NCI-H345 (cell line): ENCODE measurements at places on chromosomes 3 and 15.

DNA sequence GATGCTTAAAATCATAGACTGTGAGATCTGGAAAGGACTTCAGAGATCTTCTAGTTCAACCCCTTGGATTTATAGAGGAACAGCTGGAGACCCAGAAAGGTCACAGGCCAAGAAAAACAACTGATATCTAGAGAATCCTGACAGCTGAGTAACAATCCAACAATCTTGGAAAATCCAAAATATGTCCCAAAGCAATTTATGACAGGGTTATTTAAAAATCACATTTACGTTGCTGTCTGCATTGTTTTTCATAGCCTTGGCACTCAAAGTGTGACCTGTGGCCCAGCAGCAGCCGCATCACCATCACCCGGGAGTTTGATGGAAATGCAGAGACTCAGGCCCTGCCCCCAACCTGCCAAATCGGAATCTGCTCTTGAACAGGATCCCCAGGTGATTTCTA lies 78.8 kb downstream of the FBN1 start:
- no peak for DNase-seq

DNA sequence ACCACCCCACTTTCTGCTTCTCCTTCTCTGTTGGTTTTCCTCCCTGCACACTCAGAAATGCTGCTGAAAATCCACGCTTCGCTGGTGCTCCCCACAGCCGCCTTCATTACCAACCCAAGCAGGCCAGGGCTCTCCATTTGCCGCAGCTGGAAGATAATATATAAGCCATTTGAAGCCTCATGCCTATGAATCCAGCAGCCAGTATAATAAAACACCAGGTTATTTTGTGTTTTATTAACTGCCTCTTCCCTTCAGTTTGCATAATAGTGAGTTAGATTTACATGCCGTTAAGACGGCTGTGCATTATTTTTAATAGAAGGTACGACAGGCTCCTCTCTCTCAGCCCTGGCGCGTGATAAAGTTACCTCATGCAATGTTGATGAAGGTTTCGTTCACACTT lies 86.6 kb downstream of the TOP2B start:
- DNase-seq: no peak

GRCh38 chr3:192207651-192208050 lies 519.7 kb downstream of the FGF12 start:
- peak; percentile 69 for DNase-seq

DNA sequence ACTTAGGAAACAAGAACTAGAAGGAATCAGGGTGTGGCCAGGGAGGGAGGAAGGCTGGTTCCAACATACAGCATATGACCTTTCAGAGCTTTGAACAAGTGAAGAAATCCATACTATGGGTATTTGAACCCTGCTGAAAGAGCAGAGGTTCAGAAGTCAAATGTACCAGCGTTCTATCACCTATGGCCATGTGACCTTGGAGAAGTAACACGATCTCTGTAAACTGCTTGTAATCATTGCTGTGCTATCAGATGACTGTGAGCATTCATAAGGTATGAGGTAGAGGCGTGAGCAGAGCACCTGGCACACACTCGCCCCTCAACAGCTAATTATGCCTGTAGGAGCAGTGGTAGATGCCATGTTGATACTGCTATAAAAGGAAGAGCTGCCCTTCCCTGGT lies 55.2 kb downstream of the KLHL6 start:
- no peak for DNase-seq

GRCh38 chr3:57048052-57048671 lies 12.3 kb upstream of the SPATA12 start:
- DNase-seq: peak; percentile 35

DNA sequence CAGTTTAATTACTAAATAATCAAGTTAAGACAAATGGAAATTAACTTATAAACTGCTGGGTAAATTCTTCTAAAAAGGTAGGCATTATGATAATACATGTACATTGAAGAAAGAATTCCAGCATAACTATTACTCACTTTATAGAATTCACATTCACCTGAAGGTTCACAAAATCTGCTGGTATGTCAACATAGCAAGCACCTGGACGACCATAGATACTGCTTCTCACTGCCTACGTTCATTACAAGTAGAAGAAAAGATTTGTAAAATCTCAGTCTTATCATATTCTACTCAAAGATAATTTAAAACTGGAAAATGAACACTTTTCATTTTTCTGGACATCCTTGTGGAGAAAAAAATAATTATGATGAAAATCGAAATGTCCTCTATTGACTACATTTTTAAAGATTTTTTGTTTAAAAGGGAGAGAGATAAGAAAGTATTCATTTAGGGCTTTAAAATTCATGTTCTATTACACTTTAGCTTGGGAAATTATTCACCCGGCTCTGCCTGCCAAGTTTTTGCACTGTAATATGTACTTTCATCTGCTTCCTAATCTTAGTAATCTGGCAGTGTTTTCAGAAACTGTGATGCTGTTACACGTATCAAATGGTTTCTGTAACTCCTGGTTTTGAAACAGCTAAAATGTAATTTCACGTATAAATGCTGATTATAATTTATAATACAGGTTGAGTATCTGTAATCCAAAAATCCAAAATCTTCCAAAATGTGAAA lies 16.1 kb downstream of the HACL1 start:
- DNase-seq: no peak

DNA sequence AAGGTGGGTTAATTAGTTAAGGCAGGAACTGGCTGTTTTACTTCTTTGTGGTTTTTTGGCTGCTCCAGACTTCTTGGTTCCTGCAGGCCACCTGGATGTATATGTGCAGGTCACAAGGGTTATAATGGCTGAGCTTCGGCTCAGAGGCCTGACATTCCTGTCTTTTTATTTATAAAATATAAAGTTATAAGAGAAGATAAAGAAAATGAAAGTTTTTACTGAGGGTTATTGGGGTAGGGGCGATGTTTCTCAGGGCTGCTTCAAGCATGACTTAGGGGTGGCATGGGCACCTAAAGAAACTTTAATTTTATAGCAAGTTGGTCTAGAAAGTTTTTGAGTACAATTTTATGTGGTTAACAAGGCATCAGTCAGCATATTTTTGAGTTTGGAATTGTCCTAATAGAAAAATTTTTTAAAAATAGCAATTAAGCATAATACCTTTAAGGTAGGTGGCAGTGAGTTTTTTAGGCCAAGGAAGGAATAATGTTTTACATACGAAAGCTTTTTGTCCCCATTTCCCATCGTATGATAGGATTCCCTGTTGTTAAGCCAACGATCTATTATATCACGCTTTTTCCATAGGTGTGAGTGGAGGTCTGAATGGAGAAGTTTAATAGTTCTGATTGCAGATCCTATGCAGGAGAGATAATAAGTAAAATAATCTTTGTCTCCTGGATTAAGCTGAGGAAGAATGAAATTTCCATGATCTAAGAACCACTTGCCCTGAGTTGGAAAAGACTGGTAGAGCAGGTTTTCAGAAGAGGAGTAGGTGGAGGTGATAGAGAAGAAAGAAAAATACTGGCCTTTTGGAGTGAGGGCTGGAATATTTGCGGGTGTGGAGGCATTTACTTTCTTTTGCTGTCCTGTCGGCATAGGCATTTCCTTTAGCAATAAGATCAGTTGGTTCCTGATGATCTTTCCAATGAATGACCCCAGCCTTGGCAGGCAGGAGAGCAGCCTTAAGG lies 10.1 kb downstream of the STRIT1 start:
- no peak for DNase-seq

- DNase-seq: no peak
Observed at GRCh38 chr3:182925330-182925943, 54.9 kb downstream of the DCUN1D1 start.

- DNase-seq: no peak
Observed at GRCh38 chr3:127405791-127406190, 117.9 kb upstream of the PRR20G start.

- DNase-seq: no peak
Observed at GRCh38 chr3:30510596-30510995, 95.8 kb upstream of the TGFBR2 start.

DNA sequence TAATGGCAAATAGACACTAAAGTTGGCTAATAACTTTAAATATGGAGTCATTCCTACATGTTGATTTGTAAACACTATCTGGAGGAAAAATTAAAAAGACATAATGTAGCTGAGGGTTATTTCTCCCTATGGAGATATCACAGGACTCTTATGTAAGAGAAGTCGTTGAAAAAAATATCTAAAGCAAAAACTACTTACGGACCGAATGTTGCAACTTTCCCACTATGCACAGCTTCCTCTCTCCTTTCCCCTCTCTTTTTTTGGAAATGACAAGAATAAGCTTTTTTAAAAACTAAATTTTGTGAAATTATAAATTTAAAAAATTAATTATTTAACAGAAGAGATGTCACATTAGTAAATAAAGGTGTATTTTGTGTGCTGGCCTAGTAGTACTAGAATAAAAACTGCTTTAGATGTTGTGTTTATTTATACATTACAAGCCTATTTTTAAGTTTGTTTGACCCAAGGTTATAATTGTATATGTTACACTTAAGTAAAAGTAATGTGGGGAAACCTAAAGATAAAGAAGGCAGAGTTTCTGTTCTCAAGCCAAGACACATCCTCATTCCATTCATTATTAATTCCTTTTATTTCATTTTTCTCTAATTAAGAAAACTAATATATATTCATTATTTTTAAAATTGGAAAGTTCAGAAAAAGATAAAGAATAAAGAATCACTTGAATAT lies 20.7 kb upstream of the PPARG start:
- DNase-seq: no peak

GRCh38 chr15:54803134-54803808 lies 393.5 kb downstream of the RSL24D1 start:
- DNase-seq: no peak

DNA sequence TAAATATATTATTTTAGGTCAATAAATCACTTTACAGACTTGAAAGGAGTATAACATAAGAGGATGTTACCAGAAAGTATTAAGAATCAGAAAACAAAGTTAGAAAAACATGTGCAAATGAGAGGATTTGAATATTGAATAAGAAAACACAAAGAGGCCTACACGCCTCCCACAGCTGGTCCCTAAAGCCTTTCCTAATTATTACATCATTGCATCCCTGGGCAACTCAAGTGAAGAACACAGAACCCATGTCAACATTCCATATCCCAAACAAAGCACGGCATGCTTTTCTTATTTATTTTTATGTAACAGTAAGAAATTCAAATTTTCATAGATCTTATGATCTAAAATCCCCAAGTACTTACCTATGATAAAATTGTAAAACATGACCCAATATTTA lies 61.2 kb downstream of the HERC1 start:
- DNase-seq: no peak

- DNase-seq: no peak
Observed at GRCh38 chr3:171145798-171146197, 119.3 kb upstream of the SLC2A2 start.

GRCh38 chr15:68431037-68431791 lies 749 bp downstream of the ITGA11 start:
- no peak for DNase-seq

DNA sequence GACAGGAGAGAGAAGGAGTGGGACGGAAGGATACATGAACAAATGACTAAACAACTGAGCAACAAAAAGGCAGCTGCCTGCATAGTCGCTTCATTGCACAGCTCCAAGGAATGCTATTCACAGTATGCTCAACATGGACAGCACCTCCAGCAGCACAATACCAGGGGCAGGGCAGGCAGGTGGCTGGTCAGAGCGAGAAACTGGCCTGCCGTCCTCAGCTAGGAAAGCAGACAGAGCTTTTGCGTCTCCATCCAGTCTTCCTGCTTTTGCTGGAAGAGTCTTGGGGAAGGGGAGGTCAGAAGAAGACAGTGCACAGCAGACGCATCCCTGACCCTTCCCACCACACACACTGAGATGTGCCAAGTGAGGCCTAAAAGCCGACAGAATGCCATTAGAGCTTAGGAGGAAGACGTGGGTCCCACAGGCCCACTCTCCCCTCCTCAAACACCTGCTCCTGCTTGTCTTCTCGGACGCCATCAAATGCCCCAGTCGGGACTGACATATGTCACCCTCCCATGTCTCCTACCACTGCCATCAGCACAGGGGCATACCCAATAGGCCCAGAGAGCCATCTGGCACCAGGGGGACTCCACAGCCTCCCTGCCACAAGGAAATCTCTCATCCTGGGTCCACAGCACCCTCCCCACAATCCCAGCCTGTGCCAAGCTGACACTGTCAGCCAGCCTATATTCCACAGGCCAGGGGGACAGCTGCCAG lies 3.9 kb downstream of the RAB6B start:
- no peak for DNase-seq
